ENCODE measurements at places on chromosomes 11 and 22.

- no peak for DNase-seq
These were observed 143.9 kb downstream of the INSC start for GRCh38 chr11:15258433-15259165.

- DNase-seq = no peak
These were observed 356.9 kb upstream of the CCDC90B start for GRCh38 chr11:83643115-83643514.

- no peak for DNase-seq
These were observed 1.7 kb downstream of the SMTN start for GRCh38 chr22:31082606-31083376.

- no peak for DNase-seq
These were observed 7.0 kb downstream of the RHBDD3 start for GRCh38 chr22:29260601-29261315.

- DNase-seq = no peak
These were observed 6.5 kb upstream of the MFNG start for GRCh38 chr22:37492428-37493344.

All from amygdala (tissue), 56 donors.